COR-L47 (cell line): ENCODE measurements at places on chromosomes 4 and X.

- no peak for DNase-seq
Observed at GRCh38 chrX:15619053-15619755, 18.4 kb upstream of the ACE2 start.

DNA sequence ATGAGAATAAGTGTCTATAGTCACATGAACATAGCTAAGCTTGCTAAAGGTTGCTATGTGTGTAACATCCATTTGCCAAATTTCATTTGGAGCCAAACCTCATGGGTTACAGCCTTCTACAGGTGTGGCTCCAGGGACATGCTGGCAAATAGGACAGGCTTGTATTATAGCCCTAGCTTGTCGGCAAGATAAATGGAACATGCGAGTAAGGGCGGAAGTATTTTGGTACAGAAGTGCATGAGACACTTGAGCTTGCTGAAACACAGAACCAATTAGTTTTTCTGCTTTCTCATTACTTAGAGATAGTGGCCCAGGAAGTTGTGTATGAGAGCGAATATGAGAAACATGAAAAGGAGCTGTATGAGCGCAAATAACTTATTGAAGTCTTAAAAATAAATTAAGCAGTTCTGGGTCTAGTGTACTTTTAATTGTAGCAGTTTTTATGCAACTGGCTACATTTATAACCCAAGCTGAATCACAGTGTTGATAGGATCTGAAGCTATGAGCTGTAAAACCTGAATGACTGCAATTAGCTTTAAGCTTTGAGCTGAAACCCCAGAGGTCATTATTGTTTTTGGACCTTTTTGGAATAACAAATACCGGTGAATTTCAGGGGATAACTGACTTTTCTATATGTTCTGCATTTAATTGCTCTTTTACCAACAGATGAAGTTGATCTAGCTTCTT lies 64.6 kb downstream of the KDM5C start:
- DNase-seq: no peak

GRCh38 chr4:133402616-133403015 lies 253.5 kb downstream of the PCDH10 start:
- DNase-seq: no peak

DNA sequence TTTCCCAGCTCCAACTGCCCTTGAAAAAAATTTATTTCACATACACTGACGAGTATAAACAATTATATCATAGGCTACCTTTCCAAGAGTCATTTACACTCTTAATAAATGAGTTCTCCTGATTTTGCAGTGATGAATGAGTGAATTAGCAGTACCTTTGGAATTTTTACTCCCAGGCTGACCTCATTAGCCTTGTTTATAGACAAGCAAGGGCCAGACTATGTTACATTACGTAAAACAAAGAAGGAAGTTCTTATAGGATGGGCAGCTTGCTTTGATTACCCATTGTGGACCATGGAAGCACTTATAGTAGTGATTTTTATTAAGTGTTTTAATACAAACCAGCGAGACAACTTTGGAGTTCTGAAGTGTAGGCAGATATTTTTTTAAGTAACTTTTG lies 112.9 kb upstream of the C1QTNF7 start:
- DNase-seq: no peak

GRCh38 chr4:118280501-118281218 lies 72.1 kb downstream of the PRSS12 start:
- peak; percentile 67 for DNase-seq

DNA sequence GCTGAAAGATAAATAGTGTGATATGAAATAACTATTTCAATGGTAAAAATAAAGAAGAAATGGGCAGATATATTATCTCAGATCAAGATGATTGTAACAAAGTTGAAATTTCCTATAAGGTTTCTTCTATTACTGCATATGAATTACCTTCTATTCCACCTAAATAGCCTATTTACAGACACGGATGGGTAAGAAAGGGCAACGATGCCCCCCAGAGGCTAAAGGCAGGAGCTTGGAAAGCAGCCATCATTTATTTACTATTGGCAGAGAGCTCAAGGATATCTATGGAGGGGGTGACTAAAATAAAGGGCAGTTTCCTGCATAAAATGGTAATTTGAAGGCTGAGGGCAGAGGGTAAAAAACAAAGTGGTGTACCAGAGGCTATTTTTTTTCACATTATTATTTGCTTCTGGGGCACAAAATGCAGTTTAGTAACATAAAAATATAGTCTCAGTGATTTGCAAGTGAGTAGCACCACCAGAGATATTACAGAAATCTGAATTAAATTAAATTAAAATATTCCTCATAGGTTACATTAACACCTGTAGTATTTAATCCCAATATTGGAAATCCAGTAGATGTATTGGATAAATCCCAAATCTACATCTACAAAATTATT lies 123.1 kb downstream of the BTC start:
- DNase-seq: peak; percentile 79

- DNase-seq: no peak
Observed at GRCh38 chr4:77881460-77882295, 19.0 kb downstream of the MRPL1 start.

GRCh38 chr4:181043486-181043885 lies 1199.7 kb upstream of the TENM3 start:
- no peak for DNase-seq

DNA sequence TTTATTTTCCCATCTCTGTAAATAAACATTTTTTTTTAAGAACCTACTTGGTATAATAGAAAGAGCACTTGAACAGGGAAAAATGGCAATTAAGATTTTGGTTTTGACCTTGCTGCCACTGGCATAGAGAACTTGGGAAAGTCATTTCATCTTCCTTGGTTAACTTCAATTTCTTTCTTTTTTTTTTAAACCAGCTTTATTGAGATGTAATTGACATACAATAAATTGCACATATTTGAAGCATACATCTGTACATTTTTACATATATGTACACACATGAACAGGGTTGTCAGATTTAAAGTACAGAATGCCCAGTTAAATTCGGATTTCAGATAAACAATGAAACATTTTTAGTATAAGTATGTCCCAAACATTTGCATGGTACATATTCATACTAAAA lies 103.0 kb upstream of the RAPGEF2 start:
- DNase-seq: no peak

GRCh38 chrX:16882169-16882568 lies 12.0 kb upstream of the RBBP7 start:
- DNase-seq: peak; percentile 19

DNA sequence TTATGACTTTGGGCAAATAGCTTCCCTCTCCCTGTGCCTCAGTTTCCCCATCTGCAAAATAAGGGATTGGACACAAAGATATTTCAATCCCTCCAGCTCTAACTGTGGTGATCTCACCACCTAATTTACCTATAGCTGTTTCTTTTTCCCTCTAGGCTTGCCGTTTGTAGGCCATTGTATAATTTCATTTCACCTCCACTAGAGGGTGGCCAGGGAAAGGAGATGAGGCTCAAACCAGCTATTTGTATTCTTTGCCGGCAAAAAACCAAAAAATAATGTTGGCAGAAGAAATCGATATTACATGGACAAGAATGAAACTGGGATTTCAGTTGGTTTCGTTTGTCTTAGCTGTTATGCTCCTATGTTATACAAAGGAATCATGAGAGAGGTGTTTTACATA lies 36.1 kb upstream of the DOCK11 start:
- peak; percentile 32 for DNase-seq

GRCh38 chr4:59536428-59536827 lies 1663.7 kb upstream of the ADGRL3 start:
- DNase-seq: no peak

DNA sequence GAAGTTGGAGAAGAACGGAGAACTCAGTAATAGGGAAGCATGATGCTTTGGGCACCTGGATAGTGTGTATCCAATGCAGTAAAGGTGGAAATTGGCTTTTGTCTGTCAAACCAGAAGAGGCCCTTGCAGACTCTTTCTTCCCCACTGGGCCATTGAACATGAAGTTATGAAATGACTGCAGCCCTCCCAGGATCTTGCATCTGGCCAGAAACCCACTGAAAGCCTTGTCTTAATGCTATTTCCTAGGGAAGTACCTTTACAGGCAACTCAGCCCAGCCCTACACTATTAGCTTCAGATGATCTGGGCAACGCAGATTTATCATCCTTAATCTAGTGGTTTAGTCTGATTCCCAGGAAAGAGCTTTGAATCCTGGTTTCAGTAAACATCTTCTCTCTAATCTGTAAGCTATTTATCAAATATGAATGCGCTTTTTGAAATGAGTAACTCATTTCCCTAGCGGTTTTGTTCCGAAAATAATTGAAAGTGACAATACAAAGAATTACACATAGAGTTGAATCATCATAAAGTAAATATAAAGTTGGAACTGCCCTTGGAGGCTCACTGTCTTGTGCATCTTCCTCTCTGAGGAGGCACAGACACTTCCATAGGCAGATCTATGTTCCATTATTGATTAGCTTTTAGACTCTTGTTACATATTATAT lies 464.1 kb downstream of the IDS start:
- no peak for DNase-seq

DNA sequence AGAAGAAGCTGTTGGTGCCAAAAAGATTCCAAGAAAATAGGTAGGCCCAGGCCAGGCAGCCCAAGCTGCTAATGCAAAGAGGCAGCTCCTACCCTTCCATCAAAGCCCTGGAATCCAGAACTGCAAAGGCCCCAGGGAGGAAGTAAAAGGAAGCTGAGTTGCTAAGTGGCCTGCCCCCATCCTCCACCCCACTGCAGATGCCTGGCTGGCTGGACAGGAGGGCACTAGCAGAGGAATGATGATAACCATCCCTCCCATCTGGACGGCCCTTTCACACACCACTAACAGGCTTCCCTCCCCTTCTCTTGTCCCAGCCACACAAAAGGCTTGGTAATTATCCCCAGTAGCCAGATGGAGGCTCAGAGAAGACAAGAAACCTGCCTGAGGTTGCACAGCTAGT lies 32.4 kb upstream of the PJA1 start:
- DNase-seq: no peak

- no peak for DNase-seq
Observed at GRCh38 chr4:82713856-82714255, 84.7 kb downstream of the SCD5 start.

DNA sequence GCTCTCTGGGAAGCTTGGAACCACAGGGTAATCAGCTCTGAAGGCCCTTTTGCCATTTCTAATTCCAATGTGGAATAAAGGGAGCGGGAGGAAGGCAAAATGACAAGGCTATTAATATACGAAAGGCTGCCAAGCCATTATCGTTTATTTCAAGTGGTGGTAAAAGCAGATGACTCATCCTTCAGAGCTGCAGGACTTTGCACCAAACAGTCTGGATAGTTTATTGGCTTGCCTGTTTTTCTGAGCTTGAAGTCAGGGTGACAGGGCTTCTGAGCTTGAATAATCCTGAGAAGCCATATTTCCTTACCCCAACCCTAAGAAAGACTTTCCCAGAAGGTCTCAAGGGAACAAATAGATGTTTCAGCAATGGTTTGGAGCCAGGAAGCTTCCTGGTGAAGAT lies 7.7 kb upstream of the GABRE start:
- DNase-seq: no peak

GRCh38 chr4:150366487-150366999 lies 215.4 kb upstream of the MAB21L2 start:
- DNase-seq: peak; percentile 50

DNA sequence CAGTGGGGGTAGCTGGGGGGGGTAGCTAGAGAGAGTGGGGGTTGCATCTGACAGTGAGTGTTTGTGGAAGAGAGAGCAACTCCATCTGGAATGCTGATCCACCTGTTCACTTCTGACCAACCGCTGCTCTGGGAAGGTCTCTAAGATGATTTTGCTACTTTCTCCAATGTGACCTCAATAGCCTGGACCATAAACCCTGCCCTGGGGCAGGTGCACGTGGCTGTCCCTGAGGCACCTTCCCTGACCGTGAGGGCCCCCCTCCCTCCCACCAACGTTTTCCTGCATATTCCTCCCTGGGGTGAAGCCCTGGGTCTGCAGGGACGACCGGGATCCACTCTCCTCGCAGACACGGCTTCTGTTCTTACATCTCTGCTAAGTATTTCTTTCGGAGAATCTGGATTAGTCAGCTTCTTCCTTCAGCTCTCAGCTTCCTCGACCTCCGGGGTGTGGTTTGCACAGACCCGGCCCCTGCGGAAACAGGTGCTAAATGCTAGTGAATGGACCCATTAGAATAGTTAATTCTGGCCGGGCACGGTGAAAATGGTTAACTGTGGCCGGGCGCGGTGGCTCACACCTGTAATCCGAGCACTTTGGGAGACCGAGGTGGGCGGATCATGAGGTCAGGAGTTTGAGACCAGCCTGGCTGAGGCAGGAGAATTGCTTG lies 21.4 kb upstream of the PLCXD1 start:
- DNase-seq: no peak

DNA sequence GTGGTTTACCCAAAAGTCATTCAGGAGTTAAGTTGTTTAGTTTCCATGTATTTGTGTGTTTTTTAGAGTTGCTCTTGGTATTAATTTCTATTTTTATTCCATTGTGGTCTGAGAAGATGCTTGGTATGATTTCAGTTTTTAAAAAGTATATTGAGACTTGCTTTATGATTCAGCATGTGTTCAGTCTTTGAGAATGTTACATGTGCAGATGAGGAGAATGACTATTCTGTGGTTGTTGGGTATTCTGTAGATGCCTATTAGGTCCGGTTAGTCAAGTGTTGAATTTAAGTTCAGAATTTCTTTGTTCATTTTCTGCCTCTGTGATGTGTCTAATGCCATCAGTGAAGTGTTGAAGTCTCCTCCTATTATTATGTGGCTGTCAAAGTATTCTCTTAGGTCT lies 249.4 kb downstream of the ARHGAP10 start:
- DNase-seq: no peak

- DNase-seq: no peak
Observed at GRCh38 chr4:85381968-85382367, 93.0 kb upstream of the ARHGAP24 start.

DNA sequence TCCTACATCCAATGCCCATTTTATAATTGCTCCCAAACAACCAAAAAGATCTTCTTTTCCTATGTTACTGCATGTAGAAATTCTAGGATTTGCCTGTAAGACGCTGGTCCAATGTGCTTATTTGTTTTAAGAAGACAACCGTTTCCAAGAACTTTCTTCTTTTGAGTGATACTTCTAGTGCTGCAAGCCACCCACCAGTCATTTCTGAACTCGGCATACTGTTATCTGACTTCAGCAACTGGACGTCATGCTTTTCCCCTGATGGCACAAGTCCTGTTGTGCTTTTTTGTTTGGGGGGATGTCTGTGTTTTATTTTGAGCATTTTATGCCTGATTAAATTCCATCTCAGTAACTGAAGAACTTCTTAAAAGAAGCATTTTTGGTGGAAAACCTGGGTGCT lies 16.0 kb upstream of the RAP1GDS1 start:
- DNase-seq: no peak

- no peak for DNase-seq
Observed at GRCh38 chr4:87651941-87652340, 1.9 kb downstream of the DMP1 start.

DNA sequence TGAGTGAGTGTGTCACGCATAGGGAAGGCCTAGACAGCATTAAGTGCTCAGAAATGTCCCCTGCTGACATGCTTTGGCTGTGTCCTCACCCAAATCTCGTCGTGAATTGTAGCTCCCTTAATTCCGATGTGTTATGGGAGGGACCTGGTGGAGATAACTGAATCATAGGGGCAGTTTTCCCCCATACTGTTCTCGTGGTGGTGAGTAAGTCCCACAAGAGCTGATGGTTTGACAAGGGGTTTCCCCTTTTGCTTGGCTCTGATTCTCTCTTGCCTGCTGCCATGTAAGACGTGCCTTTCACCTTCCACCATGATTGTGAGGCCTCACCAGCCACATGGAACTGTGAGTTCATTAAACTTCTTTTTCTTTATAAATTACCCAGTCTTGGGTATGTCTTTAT lies 78.0 kb downstream of the NSUN7 start:
- no peak for DNase-seq
